PC-3 (cell line): ENCODE measurements at places on chromosomes 7 and 10. TPM values are rescaled to one million over a fixed set of nuclear protein-coding genes. Genes with fewer than 3 reads are reported as not detected.

- no peak overlapping the region for H3K4me3 ChIP-seq
- DNase-seq: peak; percentile 38
- no peaks in the 10 kb centered on the region for H3K36me3 ChIP-seq
- no peaks in the 10 kb centered on the region for H3K27me3 ChIP-seq
These were observed 103.9 kb downstream of the AASS start for GRCh38 chr7:122040147-122040546.

DNA sequence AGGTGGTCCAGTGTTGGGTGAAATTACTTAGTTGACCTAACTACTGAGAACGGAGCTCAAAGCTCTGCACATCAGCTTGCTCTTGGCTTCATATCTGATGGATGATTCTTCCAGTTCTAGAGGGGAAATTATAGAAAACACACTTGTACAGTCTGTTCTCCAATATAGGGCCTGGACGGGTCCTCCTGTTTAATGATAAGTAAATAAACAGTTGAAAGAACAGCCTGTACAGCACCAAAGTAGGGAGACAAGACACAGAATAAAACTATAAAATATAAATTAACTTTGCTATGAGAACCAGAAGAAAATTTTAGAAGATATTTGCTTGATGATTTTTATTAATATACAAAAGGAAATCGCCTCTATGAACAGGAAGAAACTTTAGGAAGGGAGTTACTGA is 271.7 kb downstream of the STK31 start:
- no peaks in the 10 kb centered on the region for H3K4me1 ChIP-seq
- no peaks in the 10 kb centered on the region for H3K27me3 ChIP-seq
- H3K27ac ChIP-seq: no peak overlapping the region
- H3K4me3 ChIP-seq: no peak overlapping the region
- no peak for DNase-seq

- no peaks in the 10 kb centered on the region for H3K27me3 ChIP-seq
- H3K36me3 ChIP-seq: no peaks in the 10 kb centered on the region
These were observed 569.0 kb upstream of the C7orf33 start for GRCh38 chr7:148021507-148022045.

DNA sequence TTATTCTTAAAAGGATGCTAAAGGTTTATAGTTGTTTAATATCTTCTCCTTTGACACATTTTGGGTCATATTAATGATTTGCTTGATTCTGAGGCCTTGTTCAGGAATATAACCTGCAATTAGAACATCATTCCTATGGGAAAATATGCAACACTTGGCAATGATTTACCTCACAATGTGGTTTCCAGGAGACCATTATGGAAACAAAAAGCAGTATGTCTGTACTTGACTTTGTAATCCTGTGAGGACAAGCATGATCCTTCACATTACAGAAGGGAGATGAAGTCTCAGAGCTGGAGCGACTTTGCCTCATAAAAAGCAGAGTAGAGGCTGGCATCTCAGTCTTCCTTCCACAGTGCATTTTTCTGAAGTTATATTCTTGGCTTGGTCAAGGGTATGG is 57.0 kb upstream of the CDCA7L start:
- H3K4me1 ChIP-seq: no peaks in the 10 kb centered on the region
- no peak for DNase-seq
- no peaks in the 10 kb centered on the region for H3K36me3 ChIP-seq
- no peak overlapping the region for H3K4me3 ChIP-seq

DNA sequence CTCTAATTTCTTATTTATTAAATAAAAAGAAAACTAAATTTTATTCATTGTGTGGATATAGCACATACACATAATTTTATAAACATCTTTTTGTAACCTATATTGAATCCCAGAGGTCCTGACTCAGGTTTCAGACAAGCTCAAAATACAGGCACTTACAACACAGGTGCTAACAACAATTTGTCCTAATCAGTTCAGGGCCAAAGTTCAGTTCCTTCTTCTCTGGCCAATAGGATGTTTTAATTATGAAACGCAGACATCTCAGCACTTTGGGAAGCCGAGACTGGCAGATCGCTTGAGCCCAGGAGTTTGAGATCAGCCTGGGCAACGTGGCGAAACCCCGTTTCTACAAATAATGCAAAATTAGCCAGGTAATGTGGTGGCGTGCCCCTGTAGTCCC is 15.0 kb downstream of the RPA3 start:
- no peak for DNase-seq
- H3K4me1 ChIP-seq: peaks cover 8% of the 10 kb centered on the region; the same call in 1 of the 2 replicates
- H3K27me3 ChIP-seq: no peaks in the 10 kb centered on the region
- H3K4me3 ChIP-seq: no peak overlapping the region

DNA sequence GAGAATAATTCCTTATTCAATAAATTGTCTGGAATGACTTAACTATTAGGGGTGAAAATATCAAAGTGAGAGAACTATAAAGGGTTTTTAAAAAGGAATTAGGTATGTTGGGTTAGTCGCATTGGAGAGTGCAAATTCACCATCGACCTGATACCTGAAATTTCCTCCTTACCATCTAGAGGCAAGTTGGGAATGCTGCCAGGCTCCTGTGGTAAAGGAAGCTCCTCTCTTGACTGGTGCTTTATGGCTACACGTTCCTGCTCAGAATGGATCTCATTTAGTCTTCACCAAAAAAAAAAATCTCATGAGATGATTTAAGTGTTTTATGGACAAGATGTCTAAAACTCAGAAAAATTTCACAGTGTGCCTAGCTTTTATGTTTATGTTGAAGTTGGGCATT is 129.8 kb downstream of the EGFR start:
- no peak for DNase-seq
- H3K27ac ChIP-seq: no peak overlapping the region
- peaks cover 51% of the 10 kb centered on the region for H3K36me3 ChIP-seq
- no peak overlapping the region for H3K4me3 ChIP-seq
- no peaks in the 10 kb centered on the region for H3K27me3 ChIP-seq

DNA sequence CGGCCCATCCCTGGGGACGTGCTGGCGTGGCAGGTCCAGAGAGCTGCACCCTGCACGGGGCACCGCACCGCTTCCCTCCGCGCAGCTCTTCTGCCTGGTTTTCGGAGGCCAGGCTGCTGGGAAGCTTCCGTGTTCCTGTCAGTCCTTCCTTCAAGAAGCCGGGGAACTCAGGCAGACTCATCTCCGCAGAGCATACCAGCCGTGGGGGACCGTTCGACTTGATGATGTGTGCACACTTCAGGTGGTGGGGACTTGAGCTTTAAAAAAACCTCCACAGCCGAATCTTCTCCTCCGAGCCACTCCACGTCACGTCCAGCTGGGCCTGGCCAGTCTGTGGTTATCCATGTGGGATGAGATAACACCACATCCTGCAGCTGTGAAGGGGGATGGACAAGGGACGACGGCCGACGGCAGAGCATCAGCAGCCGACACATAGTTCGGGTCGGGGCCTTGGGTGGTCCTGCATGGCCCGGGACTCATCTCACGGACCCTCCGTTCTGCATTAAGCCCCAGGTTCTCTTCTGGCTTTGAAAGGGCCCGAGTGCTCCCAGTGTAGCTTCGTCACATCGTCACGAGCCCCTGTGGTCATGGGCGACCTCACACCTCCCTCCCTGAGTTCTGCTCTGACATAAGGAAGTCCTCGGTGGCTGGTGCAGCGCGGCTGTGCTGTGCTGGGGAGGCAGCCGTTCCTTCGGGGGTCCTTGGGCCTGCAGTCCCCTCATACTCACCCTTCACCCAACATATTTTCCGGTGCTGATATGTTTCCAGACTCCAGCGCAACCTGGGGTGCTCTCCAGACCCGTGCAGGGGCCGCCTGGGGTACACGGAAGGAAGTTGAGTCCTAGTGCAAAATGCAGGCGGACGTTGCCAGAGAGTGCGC is 4.5 kb upstream of the BHLHA15 start:
- no peak overlapping the region for H3K4me3 ChIP-seq
- no peak for DNase-seq
- H3K36me3 ChIP-seq: no peaks in the 10 kb centered on the region
- H3K4me1 ChIP-seq: no peaks in the 10 kb centered on the region
- H3K27ac ChIP-seq: no peak overlapping the region
- H3K27me3 ChIP-seq: no peaks in the 10 kb centered on the region

The ADAM12 gene
- 3.4 and 9.4 TPM in 2 replicates for total RNA-seq

The ODAD2 gene
- 2.1 and 3.4 TPM in 2 replicates for total RNA-seq
